ENCODE measurements at places on chromosomes 16 and 17.

DNA sequence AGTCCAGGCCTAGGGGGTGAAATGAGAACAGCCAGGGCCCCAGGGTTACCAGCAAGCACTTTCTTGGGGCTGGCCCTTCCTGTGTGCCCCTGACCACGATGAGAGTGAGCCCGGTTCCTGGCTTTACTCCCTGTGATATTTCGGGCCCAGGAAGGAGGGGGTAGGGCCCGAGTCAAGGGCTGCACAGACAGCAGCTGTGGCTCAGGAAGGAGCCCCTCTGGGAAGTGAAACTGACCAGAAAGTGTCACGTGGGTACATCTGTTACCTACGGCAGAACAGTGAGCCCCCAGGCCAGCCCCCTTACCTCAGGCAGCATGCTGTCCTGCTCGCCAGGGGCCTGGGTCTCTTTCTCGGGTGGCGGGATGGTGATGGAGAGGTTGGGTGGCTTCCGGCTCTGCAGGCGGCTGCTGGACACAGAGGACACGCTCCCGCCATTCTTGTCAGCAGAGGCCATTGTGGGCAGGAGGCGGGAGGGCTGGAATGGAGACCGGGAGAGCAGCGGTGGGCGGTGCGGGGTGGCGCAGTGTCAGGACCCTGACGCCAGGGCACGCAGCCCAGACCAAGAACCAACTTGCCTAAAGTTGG lies 13.8 kb downstream of the AANAT start:
- H3K36me3 ChIP-seq, result no peaks in the 10 kb centered on the region
- H3K27ac ChIP-seq, result no peak overlapping the region
- no peaks in the 10 kb centered on the region for H3K27me3 ChIP-seq

DNA sequence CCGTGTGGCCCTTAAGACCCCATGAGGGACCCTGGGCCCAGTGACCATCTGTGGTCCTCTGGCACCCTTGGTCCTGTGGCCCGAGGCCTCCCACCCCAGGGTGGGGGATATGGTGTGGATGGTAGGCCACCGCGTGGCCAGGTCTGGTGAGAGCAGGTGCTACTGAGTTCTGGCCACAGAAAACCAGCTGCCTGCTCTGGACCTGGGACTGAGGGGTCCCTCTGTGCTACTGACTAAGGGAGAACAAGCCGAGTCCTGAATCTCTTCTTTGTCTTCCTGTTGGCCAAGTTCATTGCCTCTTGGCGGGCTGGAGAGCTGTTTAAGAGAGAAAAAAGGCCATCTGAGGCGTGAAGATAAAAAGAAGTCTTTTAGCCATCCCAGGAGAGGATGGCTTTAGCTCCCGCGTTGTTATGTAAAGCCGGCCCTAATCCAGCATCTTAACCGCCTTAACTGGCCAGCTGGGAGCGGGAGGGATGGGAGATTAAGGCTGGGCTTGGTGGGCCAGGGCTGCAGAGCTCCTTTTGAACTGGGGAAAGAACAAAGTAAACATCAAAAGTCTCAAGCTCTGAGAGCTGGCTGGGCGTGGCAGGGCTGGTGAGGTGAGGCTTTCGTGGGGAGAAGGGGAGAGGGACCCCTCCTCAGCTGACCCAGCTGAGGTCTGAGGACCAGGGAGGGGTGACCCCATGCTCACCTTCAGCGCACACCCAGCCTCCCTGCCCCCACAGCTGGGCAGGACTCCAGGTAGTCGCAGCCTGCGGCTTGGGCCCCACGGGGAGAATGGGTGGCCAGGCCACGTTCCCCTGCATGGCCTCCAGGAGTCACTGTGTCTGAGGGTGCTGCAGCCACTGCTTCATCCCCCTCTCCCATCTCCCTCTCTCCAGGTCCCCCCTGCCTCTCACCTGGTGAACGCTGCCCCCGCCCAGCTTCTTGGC lies 62.4 kb downstream of the NKD1 start:
- H3K27ac ChIP-seq, result no peak overlapping the region
- H3K27me3 ChIP-seq, result no peaks in the 10 kb centered on the region
- no peaks in the 10 kb centered on the region for H3K36me3 ChIP-seq

DNA sequence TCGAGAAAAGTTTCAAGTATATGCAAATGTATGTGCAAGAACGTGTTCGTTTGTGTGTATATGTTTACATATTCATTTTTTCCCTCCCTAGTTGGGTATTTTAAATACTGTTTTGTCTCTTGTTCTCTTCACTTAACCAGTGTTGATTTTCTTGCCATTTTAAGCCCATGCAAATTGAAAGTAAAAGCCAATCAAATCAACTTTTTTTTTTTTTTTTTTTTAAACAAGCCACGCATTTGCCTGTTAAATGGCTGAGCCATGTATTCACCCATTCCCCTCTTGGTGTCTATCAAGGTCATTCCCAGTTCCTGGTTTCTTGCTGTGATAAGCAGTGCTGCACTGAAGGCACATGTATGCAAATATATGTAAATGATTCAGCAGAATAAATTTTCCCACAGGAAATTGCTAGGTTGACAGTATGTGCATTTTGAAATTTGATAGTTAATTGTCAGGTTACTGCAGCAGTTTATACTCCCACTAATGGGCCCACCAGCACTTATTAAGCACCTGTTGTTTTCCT lies 12.2 kb downstream of the ABCC1 start:
- DNase-seq, result no peak
- no peak overlapping the region for H3K4me3 ChIP-seq
- H3K4me1 ChIP-seq, result peaks cover 63% of the 10 kb centered on the region
- peaks cover 7% of the 10 kb centered on the region for H3K36me3 ChIP-seq
- H3K27ac ChIP-seq, result peak overlapping the region; percentile 59

DNA sequence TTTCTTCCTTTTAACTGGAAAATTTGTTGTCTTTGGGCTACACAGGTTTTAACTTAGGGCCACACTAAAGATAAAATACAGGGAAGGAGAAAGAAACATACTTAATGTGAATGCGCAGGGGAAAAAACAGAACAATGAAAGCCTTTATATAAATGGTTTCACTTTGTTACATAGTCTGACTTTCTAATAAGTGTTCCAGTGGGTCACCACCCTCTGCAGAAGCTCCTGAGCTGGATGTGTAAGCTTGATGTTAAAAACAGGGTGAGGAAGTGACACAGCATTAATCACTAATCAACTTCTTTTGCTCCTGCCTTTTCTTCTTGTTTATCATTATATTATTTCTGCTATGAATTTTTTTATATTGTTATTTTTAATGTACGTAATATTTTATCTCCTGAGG lies 445.6 kb upstream of the CA10 start:
- H3K36me3 ChIP-seq, result no peaks in the 10 kb centered on the region
- no peak overlapping the region for H3K4me3 ChIP-seq
- DNase-seq, result no peak
- no peaks in the 10 kb centered on the region for H3K27me3 ChIP-seq

- no peaks in the 10 kb centered on the region for H3K36me3 ChIP-seq
- no peaks in the 10 kb centered on the region for H3K4me1 ChIP-seq
- no peak overlapping the region for H3K27ac ChIP-seq
- peak; percentile 36 for DNase-seq
Measured at GRCh38 chr16:28326881-28327610, 34.7 kb downstream of the SBK1 start.
